ENCODE measurements at places on chromosomes 6 and 20.
A peak's percentile ranks its signal among the peaks of the same experiment; 100 is the strongest.

- DNase-seq, result no peak
Measured at GRCh38 chr20:11447371-11448100, 470.2 kb upstream of the BTBD3 start.

- no peak for DNase-seq
Measured at GRCh38 chr6:107582086-107582485, 92.2 kb downstream of the SOBP start.

- no peak for DNase-seq
Measured at GRCh38 chr6:46420921-46421638, 70.2 kb downstream of the RCAN2 start.

DNA sequence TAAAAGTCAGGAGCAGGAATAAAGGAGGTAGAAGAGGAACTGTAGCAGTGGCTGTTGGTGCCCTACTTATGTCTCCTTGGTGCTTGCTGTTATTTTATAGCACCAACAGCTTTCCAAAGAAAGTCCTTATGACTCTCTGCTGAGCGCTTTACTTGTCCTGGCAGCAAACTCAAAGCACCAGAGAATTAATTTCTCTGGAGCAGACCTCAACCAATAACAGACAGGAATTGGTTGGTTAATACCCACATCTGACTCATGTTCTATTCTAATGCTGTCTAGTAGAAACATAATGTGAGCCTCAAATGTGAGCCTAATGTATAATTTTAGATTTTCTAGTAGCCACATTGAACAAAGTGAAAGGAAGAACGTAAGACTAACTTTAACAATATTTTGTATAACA lies 685.9 kb downstream of the KIF16B start:
- DNase-seq, result no peak

DNA sequence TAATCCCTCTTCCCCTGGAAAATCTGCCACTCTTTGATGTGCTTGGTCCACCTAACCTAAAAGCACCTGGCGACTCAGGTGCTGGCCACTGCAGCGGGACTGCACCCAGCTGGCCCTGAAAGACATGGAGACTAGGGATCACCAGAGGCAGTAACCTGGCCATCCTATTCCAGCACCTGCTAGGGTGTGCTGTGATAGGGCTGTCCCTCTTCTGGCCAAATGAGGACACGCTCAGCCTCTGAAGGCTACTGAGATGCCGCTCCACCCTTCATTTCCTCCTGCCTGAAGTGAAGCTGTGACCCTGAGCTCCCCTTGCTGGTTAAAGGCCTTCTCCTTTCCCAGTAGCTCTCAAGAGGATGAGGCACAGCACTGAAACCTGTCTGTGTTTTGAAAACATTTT lies 24.4 kb downstream of the FOXC1 start:
- no peak for DNase-seq

GRCh38 chr20:23265226-23265625 lies 85.4 kb upstream of the NXT1 start:
- DNase-seq, result no peak

DNA sequence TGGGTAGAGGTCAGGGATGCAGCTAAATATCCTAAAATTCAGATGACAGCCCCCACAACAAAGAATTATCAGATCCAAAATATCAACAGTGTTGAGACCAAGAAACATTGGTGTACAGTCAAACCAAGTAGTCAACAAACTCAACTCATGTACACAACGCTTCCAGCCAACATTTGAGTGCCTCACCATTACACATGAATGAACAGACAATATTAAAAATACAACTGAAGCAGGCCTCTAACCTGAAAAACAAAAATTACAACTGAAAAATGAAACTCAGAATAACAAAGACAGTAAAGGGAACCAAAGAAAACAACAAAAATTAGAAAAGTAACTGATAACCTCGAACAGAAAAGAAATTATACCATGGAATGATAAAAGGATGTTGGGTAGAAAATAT lies 46.2 kb downstream of the HACE1 start:
- DNase-seq, result no peak

DNA sequence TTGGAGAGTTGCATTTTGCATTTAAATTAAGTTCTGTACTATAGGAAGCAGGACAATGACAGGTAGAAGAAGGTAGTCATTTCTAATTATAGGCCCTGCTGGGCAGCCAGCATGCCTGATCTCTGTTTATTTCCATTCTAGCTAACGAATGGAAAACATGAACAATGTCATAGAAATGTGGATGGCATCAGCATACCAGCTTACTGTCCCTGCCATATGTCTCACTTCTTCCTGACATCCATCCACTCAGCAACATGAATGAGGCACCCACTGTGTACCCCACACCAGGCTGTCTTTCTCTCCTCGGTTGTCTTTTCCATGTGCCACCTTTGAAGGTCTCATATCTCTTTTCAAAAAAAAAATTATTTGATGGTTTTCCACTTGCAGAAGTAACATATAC lies 11.1 kb downstream of the ADTRP start:
- no peak for DNase-seq

DNA sequence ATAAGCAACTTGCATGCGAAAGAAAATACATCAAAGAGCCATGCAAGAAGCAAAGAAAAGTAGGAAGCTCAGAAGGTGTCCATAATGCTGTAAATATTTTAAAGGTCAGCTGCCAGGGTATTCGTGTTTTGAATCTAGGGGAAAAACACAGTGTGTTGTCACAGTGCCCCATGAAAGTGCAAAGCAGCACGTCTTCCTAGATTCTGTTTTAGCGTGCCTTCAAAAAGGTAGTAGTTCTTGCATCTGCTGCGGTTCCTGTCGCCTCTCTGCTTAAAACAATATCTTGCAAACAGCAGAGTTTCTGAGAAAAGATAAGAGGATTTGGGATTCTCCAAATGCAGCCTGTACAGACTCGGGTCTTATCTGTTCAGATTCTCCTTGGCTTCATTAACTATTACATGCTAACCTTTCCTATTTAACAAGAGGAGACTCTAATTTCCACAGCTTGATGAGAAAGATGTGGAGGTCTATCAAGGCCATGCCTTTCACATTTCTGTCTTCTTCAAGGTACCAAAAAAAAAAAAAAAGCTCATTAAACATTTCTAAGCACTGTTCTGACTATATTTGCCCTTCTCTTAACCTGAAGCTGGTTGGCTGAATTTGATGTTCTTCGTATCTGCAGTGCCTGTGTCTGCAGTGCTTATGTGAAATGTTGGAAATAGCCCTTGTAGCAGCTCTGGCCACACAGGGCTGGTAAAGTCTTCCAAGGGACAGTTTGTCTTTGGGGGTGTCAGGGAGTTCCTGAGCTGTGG lies 297.5 kb downstream of the ADGB start:
- no peak for DNase-seq

GRCh38 chr6:20574355-20574754 lies 40.1 kb downstream of the CDKAL1 start:
- no peak for DNase-seq

GRCh38 chr20:40006168-40006860 lies 682.7 kb downstream of the MAFB start:
- no peak for DNase-seq

DNA sequence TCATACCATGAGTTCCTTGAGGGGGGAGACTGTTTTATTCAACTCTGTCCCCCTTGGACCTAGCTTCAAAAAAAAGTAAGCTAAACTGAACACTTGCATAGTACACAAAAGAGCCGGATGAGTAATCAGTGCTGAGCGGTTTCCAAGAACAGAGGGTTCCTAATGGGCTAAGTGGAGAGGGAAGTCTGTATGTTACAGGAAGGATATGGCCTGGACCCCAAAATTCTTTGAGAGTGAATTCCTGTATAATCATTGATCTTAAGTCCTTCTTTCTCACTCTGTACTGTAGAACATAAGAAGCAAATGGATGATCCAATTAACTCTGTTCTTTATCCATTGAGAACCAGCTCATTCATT lies 324.7 kb upstream of the CNR1 start:
- no peak for DNase-seq

DNA sequence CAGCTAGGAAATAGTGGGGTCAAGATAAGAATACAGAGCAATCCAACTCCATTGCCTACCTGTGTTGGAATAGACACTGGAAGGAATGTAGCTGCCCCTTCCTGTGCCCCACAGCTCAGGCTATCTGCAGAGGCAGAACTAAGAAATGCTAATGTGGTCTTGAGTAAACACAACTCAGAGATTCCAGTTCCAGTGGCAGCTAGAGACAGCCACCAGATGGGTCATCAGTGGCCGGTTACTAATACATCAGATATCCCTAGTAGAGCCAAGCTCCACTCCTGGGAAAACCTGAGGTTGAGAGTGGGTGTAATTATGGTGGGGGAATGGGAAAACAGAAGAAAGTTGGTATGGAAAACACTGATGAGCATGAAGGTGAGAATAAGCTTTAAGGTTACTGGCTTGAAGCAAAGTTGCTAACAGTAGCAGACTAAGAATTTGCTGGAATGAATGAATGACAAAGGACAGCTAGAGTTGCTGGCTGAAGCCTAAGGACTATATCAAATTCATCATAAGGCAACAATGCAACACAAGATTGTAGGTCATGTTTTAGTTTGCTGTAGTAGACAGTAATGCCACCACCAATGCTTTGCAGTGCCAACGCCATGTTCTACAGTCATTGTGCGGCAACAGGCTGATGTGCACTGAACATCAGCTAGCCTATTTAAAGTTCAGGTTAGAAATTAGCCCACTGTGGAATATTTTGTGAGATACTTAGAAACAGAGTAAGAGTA lies 28.3 kb upstream of the FAM83C start:
- no peak for DNase-seq

DNA sequence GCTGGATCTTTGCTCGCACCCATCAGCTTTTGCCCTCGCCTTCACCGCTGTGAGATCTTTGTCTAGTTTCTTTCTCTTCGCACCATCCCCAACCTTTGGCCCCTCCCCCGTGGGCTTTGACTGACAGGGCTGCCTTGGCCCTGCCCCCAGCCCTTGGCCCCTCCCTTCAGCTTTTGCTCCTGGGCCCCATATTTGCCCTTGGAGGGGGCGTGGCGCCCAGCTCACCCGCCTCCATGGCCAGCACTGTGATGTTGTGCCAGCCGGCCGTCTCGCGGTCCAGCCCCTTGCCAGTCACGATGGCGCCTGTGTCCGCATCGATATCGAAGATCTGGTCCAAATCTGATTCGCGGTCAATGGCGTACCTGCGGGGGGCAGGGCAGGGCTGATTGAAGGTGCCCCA lies 81.1 kb downstream of the CD40 start:
- DNase-seq, result no peak

GRCh38 chr6:23989885-23990533 lies 136.0 kb upstream of the NRSN1 start:
- no peak for DNase-seq

- DNase-seq, result no peak
Measured at GRCh38 chr6:92495242-92495641, 924.1 kb downstream of the EPHA7 start.

GRCh38 chr6:40312213-40313015 lies 274.8 kb downstream of the LRFN2 start:
- DNase-seq, result no peak

- DNase-seq, result no peak
Measured at GRCh38 chr20:11130554-11131166, 456.9 kb upstream of the JAG1 start.

DNA sequence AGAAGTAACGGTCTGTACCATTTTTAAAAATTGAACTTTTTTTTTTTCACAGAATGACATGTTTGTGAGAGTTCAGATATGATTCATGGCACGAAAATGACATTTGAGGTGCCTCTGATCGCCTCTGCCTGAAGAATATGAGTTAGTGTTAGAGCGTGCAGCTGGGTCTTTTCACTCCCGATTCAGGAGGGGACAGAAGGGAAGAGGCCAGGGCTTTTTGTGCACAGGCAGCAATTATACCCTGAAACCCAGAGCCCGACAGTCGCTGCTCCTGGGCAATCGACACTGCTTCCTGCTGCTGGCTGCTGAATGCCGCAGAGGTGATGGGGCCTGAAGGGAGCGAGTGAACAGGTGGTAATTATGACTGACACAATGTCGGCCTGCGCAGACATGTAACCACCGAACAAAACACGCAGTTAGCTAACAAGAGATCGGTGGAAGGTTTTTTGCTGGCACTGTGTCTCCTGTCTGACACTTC lies 652.0 kb upstream of the NOX3 start:
- DNase-seq, result no peak

GRCh38 chr6:2794171-2794730 lies 29.1 kb downstream of the WRNIP1 start:
- DNase-seq, result no peak

DNA sequence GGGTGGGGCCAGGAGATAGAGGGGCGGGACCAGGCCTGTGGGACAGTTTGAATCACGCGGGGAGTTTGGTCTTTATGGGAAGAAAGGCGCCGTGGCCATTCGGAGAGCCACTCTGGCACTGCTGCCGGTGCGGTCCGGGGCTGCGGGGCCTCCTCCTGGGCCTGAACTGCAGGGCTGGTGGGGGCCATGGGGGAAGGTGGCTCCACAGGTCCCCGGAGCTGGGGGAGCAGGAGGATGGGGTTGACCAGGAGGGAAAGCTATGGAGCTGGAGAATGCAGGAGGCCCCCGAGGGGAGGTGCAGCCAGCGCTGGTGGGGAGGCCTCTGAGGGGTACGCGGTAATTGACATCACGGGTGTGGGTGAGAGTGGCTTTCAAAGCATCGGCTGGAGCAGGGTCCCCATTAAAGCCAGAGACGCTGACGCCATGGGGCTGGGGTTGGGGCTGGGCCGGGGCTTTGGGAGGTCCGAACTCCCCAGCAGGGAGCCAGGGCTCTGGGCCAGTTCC lies 1.8 kb upstream of the BHLHE23 start:
- no peak for DNase-seq

- no peak for DNase-seq
Measured at GRCh38 chr6:125273965-125274364, 27.8 kb downstream of the HDDC2 start.

DNA sequence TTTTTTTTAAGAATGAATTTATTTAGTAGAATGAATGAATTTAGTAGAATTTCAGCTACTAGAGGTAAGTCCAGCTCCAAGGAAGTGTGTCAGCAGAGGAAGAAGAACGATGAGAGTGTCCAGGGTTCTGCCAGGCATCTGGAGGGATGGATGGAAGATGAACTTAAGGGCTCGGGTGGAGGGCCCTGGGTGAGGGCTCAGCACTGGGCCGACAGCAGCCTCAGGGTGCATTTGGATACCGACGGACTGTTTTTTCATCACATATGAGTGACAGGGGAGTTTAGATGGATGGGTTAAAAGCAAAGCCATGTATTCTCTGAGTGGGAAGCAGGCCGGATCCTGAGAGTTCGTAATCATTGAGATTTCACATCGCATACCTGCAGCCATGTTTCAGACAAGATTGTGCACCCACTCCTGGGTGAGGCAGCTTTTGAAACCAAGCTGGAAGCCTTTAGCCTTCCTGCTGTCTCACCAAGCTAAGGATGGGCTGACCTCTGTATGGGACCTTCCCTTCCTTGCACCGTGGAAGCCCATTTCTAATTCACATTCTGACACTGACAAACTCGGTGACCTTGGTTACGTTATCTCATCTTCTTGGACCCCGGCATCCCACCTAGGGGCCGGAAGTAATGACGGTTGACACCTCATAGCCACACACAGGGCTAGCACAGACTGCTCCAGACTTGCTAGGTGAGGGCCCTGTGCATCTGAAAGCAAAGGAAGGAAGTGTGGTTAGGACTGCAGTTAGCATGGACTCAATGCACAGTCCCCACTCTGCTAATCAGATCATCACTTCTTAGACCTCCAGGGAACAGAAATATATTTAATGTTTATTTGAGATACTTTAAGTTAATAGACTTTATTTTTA lies 228.5 kb downstream of the SLC24A3 start:
- no peak for DNase-seq

GRCh38 chr6:38273325-38273724 lies 366.4 kb downstream of the BTBD9 start:
- DNase-seq, result no peak

GRCh38 chr20:32828029-32828680 lies 8.4 kb downstream of the MAPRE1 start:
- DNase-seq, result no peak

- DNase-seq, result no peak
Measured at GRCh38 chr20:38548356-38549083, 32.5 kb upstream of the ADIG start.

- peak; percentile 42 for DNase-seq
Measured at GRCh38 chr6:43455531-43456428, at the start of gene DLK2. Gene DLK2, minus strand, starts transcription at chr6:43455548. Its CDS starts 723 bp downstream, at chr6:43454825.
